Left lung (tissue), 14 donors: ENCODE measurements at places on chromosomes 16 and 17.

- no peak for DNase-seq
Observed at GRCh38 chr16:19524616-19525384, 1.1 kb downstream of the CCP110 start.

DNA sequence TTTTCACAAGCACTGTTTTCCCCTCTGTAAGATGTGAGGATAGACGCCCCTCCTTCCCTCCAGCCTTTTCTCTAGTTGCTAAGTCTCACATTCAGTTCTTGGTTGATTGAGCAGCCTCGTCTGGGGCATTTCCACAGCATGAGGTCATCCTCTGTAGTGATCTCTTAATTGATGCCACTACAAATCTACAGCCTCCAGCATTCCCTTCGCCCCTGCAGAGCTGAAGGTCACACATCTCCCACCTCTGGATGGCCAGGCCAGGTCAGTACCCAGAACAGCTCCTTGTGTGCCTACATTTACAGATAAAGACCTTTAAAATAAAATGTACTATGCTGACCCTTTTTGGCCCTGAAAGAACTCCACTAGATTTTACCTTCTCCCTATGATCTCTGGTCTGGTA lies 32.5 kb upstream of the CDH11 start:
- no peak for DNase-seq

DNA sequence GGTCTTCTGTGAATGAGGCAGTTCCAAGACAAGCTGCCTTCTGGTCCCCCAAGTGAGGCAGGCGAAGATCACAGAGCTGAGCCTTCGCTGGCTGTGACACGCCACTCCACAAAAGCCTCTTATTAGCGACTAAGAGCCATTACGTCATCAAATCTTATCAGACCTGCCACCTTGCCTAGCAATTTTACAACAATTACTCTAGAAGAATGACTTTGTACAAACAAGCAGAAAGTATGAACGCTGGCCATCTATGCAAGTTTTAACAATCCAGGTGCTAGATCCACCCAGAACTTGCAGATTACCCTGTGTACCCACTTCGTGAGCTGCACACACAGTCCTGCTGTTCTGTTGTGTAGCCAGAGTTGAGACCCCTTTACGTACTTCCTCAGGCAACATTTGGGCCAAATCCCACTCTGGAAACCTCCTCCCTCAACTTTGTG lies 3.8 kb upstream of the ICAM2 start:
- DNase-seq: no peak

GRCh38 chr16:2335286-2335895 lies 5.1 kb downstream of the ABCA3 start:
- no peak for DNase-seq

- DNase-seq: no peak
Observed at GRCh38 chr17:29243792-29244191, 2.9 kb upstream of the CRYBA1 start.

- no peak for DNase-seq
Observed at GRCh38 chr16:48635199-48635718, 25.3 kb upstream of the N4BP1 start.

DNA sequence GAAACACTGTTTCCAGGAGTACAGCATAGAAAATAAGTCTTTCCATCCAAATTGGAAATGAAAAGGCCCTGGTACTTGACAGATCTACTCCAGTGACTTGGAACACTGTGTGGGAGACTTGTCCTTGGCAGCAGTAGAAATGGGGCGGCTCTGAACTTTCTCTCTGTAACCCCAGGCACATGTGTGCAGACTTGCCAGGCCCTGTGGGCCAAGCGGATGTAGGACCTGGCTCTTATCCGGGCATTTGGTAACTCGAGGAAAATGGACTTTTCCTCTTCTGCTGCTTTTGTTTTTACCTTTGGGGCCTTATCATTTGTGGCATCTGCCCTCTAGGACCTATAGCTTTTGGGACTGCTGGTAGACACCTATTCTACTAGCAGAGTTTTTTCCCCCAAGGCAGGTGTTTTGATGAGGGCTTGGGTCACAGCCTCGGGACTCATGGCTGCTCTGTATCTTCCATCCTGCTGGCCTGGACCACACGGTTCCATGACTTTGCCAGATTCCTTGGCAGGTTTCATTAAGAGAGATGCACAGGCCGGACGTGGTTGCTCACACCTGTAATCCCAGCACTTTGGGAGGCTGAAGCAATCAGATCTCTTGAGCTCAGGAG lies 43.5 kb downstream of the SMPD3 start:
- DNase-seq: no peak

GRCh38 chr17:12509801-12510200 lies 155.9 kb upstream of the MYOCD start:
- no peak for DNase-seq

GRCh38 chr16:53083119-53083518 lies 28.3 kb downstream of the CHD9 start:
- DNase-seq: no peak

- DNase-seq: no peak
Observed at GRCh38 chr16:58124601-58124915, 4.6 kb downstream of the CFAP20 start.

DNA sequence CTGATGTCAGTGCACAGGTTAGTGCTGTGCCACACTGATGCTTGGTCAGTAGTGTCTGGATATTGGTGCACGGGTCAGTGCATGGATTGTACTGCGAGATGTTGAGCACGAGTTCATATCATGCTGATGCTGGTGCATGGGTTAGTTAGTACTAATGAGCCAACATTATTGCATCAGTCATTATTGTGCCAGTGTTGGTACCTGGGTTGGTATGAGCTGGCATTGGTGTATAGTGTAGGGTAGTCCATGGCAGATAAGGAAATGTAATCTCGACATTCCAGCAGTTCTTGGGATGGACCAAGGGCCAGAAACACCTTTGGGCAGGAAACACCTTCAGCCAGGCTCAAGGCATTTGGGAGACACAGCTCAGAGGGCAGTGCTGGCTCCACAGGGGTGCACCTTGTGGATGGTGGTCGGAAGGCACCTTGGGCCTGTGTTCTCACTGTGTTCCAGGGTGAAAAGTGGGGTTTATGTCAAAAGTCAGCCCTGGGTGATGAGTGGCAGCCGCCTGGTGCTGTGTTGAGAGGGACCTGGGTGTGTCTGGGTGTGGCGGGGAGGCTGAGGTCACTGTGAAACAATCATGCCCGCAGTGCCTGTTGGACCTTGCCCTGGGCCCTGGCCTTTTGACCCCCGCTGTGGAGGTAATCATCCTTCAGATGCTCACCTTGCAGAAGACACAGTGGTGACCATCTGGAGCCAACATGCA lies 100.7 kb upstream of the ZNF469 start:
- no peak for DNase-seq

DNA sequence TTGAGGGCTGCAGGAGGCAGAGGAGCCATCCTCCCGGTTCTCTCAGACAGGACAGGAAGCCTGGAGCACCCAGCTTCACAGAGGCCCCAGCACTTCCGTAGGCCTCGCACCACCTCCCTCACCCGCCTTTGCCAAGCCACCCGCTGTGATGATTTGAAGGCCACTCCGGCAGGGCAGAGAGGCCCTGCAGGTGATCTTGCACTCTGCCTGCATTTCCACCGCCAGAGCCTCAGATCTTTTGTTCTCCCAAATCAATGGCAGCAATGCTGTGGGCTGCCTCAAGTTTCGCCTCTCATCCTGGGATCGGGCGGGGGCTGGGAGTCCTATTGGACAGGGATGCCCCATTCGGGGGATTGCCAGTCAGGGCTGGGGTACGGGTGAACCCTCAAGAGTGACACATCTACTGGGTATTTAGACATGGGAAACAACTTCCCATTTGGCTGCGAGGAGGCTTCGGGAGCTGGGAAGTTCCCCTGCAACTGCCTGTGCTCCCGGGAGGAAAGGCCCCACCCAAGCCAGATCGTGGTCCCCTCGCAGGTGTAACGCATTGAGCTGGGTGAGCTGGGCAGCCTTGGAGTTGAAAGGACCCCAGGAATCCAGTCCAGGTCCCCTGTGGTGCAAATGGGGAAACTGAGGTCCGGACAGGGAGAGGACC lies 34.8 kb upstream of the PEMT start:
- DNase-seq: no peak

GRCh38 chr17:48102798-48103715 lies 1.8 kb upstream of the CBX1 start:
- no peak for DNase-seq

GRCh38 chr17:27746881-27747280 lies 53.4 kb downstream of the NOS2 start:
- no peak for DNase-seq
